Neural crest cell (in vitro differentiated cells): ENCODE measurements at places on chromosomes 3 and 15. TPM values are rescaled to one million over a fixed set of nuclear protein-coding genes. Genes with fewer than 3 reads are reported as not detected.

DNA sequence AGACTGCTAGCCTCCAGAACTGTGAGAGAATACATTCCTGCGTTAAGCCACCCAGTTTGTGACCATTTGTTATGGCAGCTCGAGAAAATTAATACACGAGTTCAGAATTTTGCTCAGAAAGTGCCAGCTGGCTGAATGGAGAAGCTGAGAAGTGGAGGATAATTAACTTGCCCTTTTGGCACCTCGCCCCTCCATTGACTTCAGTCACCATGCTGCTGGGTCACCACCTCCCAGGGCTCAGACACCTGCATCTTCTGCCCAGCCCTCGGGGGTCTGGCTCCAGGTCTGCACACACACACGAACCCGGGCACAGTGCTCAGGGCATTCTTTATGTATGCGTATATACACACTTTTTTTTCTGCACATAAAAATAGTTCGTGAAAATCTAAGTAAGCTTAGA lies 32.0 kb downstream of the AMOTL2 start:
- H3K4me3 ChIP-seq = no peak overlapping the region
- no peak overlapping the region for H3K27ac ChIP-seq
- H3K36me3 ChIP-seq = peaks cover 9% of the 10 kb centered on the region
- no peaks in the 10 kb centered on the region for H3K27me3 ChIP-seq
- H3K4me1 ChIP-seq = peaks cover 4% of the 10 kb centered on the region
- DNase-seq = no peak

The MKRN3 gene
- 3.0 and 3.8 TPM in 2 replicates for total RNA-seq

GRCh38 chr3:106251160-106251892 lies 382.5 kb upstream of the CBLB start:
- no peak overlapping the region for H3K27ac ChIP-seq
- no peak overlapping the region for H3K4me3 ChIP-seq
- no peaks in the 10 kb centered on the region for H3K4me1 ChIP-seq
- DNase-seq = no peak
- H3K27me3 ChIP-seq = no peaks in the 10 kb centered on the region

DNA sequence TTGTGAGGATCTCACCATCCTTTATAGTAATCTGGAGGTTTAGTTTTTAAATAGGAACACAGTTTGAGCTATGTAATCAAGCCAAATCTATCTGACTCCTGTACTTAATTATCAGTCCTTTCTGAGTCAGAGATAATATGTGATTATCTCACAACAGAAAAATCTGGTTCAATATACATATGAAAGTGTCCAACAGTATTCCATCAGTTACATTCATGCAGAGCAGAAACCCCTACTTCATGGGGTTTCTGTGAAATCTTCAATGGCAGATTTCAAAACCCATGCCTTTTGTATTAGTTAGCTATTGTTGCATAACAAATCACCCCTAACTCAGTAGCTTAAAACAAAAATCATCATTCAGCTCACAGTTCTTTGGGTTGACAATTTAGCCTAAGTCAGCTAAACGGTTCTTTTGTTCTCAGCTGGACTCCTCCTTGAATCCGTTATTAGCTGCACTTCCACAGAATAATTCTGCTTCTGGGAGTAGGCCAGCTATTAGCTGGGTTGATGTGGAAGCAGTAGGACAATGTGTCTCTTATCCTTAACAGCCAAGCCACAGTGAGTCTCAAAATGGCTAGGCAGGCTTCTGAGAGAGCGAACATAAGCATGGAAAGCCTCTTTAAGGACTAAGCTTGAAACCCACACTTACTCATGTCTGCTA lies 42.9 kb upstream of the ARPP21 start:
- no peaks in the 10 kb centered on the region for H3K27me3 ChIP-seq
- no peak overlapping the region for H3K4me3 ChIP-seq
- no peak overlapping the region for H3K27ac ChIP-seq
- no peak for DNase-seq
- peaks cover 19% of the 10 kb centered on the region for H3K4me1 ChIP-seq

GRCh38 chr3:126452213-126452612 lies 23.5 kb downstream of the ZXDC start:
- H3K4me1 ChIP-seq = peaks cover 15% of the 10 kb centered on the region
- H3K4me3 ChIP-seq = no peak overlapping the region
- H3K27me3 ChIP-seq = no peaks in the 10 kb centered on the region
- no peak for DNase-seq

The MYLK gene
- total RNA-seq = 19.9 and 20.1 TPM in 2 replicates

DNA sequence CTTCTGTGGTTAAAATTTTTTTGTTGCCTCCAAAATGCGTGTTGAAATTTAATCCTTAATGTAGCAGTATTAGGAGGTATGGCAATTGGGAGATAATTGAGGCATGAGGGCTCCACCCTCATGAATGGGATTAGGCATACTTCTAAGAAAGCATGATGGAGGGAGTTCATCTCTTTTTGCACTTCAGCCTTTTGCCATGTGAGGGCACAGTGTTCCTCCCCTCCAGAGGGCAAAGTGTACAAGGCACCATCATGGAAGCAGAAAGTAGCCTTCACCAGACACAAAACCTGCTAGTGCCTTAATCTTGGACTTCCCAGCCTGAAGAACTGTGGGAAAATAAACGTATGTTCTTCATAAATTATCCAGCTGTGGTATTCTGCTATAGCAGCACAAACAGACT lies 429.5 kb downstream of the ZIC1 start:
- H3K36me3 ChIP-seq = no peaks in the 10 kb centered on the region
- no peak for DNase-seq
- H3K27ac ChIP-seq = no peak overlapping the region
- peaks cover 11% of the 10 kb centered on the region for H3K4me1 ChIP-seq
- H3K4me3 ChIP-seq = no peak overlapping the region
- no peaks in the 10 kb centered on the region for H3K27me3 ChIP-seq

DNA sequence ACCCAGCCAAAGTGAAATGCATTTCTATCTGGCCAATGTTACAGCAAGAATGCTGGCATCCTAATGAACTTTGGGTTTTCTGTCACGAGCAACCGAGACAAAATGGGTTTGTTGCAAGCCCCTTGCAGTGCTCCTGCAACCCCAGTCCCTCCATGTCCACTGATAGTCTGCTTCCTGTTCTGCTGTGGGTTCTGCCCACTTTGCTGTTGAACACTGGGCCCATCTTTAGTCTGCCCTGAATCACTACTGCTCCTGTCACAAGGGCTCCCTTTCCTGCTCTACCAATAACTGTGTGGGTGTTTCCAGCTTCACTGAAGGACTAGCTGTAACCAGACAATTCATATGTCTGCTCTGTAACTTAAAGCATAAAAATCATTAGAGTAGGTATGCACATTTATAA lies 12.7 kb upstream of the OXSR1 start:
- no peak overlapping the region for H3K4me3 ChIP-seq
- H3K4me1 ChIP-seq = no peaks in the 10 kb centered on the region
- DNase-seq = no peak
- H3K27me3 ChIP-seq = peaks cover 2% of the 10 kb centered on the region
- no peaks in the 10 kb centered on the region for H3K36me3 ChIP-seq
